Hematopoietic multipotent progenitor cell (in vitro differentiated cells): ENCODE measurements at places on chromosomes 2 and 18.

GRCh38 chr2:64212801-64213321 is 68.6 kb upstream of the PELI1 start:
- peak; percentile 36 for DNase-seq

GRCh38 chr2:62489162-62489561 is 16.8 kb downstream of the TMEM17 start:
- DNase-seq: no peak

- no peak for DNase-seq
Measured at GRCh38 chr2:20880221-20880771, 57.4 kb upstream of the LDAH start.

GRCh38 chr2:46339200-46339599 is 42.0 kb downstream of the EPAS1 start:
- DNase-seq: no peak

- no peak for DNase-seq
Measured at GRCh38 chr2:240983996-240984498, 14.4 kb upstream of the SNED1 start.

DNA sequence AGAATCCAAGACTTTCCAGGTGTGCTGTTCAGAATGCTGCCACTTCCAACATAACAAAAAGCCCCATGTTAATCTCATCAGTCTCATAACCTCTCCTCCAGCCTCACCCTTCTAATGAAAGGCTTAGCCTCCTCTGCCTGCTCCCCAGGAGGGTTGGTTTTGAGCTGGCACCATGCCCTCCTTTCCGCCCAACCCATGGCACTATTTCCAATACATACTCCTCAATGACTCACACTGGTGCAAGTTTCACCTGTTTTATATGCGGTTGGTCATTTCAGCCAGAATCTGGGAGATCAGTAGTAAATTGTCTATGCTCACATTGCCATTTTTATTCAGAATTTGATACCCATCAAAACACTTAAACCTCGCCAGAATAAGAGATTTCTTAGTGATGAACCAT is 157.6 kb upstream of the NRP2 start:
- DNase-seq: no peak
